Stomach (tissue), 19 donors: ENCODE measurements at places on chromosomes 11 and 22. TPM values are rescaled to one million over a fixed set of nuclear protein-coding genes. Genes with fewer than 3 reads are reported as not detected.

DNA sequence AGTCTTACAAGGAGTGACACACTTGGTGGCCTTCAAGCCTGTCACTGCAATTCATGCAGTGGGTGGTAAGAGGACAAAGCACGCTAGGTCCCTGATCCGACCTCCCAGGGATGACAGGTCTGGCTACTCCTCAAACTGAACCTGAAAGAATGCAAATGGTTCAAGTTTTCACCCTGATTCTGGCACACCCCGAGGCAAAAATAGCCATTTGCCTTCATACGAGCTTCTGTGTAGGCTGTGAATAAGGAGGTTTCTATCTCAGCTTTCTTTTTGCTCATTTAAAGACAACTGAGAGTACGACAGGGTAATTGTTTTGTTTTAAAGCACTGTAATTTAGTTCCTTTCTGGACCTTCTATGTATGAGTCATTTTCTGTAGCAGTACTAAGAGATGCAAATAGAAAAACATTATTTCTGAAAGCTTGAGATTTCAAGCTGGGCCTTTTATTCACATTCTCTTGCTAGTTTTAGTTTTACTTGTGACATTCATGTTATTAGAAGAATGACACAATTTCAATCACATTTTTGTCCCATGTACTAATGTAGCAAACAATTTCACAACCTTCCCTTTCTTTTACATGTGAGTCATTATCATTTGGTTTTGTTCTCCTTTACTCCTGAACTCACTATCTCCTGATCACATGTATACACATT is 56.6 kb upstream of the FDX1 start:
- DNase-seq, result no peak
- H3K4me3 ChIP-seq, result no peak overlapping the region
- no peaks in the 10 kb centered on the region for H3K27me3 ChIP-seq
- no peaks in the 10 kb centered on the region for H3K36me3 ChIP-seq
- H3K27ac ChIP-seq, result peak overlapping the region; percentile 33

GRCh38 chr22:19098157-19098556 is 24.1 kb downstream of the DGCR2 start:
- no peak overlapping the region for H3K27ac ChIP-seq
- no peaks in the 10 kb centered on the region for H3K27me3 ChIP-seq
- no peak overlapping the region for H3K4me3 ChIP-seq
- H3K36me3 ChIP-seq, result peaks cover 14% of the 10 kb centered on the region
- H3K4me1 ChIP-seq, result peaks cover 4% of the 10 kb centered on the region
- no peak for DNase-seq

DNA sequence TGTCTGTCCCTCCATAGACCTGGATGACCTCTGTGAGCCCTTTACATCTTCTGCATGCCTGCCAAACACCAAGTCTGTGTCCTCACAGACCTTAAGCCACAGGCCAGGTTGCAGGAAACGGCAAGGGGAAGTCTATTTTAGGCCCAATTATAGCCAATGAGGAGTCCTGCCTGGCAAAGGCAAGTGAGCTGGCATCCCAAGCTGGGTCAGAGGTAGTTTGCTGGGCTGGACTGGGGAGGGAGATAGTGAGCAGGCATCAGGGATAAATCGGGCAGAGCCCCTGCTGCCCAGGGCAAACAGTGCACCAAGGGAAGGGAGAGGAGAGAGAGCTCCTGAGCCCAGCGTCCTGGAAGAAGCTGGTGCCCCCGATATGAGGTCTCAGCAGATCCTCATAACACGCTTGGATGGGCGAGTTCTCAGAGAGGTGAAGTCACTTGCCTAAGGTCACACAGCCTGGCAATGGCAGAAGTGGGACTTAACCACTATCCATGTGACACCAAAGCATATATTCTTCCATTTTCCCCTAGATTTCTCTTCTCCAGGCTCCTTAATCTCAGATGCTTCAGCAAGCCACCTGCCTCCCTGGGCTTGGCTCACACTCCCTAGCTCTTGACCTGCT is 3.7 kb upstream of the RELT start:
- no peak for DNase-seq
- H3K36me3 ChIP-seq, result peaks cover 22% of the 10 kb centered on the region
- H3K27me3 ChIP-seq, result no peaks in the 10 kb centered on the region
- H3K27ac ChIP-seq, result no peak overlapping the region
- peaks cover 29% of the 10 kb centered on the region for H3K4me1 ChIP-seq

GRCh38 chr11:88352139-88352538 is 14.6 kb upstream of the CTSC start:
- no peak overlapping the region for H3K27ac ChIP-seq
- no peak for DNase-seq
- H3K4me1 ChIP-seq, result no peaks in the 10 kb centered on the region
- no peaks in the 10 kb centered on the region for H3K27me3 ChIP-seq

DNA sequence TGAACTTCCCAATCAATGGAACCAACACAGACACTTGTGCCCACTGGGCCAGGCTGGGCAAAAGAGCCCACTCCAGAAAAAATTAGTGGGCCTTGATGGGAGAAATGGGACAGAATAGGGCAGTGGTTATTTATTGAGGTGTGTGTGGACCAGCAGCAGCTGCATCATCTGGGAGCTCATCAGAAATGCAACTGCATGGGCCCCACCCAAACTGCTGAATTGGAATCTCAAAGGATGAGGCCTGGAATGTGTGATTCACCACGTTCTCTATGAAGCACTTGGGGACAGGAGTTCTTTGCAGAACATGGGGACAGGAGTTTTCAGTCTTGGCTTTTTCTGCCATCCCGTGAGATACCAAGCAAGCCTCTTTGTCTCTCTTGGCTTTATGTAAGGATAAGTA is 255.6 kb upstream of the PLET1 start:
- no peaks in the 10 kb centered on the region for H3K4me1 ChIP-seq
- H3K4me3 ChIP-seq, result no peak overlapping the region
- no peaks in the 10 kb centered on the region for H3K27me3 ChIP-seq
- DNase-seq, result no peak

- no peaks in the 10 kb centered on the region for H3K27me3 ChIP-seq
- DNase-seq, result no peak
These were observed 36.3 kb downstream of the PPP2R1B start for GRCh38 chr11:111729831-111730311.

GRCh38 chr22:23000657-23001347 is 69.5 kb upstream of the GNAZ start:
- H3K27ac ChIP-seq, result no peak overlapping the region
- H3K4me1 ChIP-seq, result no peaks in the 10 kb centered on the region
- no peaks in the 10 kb centered on the region for H3K27me3 ChIP-seq
- H3K4me3 ChIP-seq, result no peak overlapping the region
- H3K36me3 ChIP-seq, result no peaks in the 10 kb centered on the region

DNA sequence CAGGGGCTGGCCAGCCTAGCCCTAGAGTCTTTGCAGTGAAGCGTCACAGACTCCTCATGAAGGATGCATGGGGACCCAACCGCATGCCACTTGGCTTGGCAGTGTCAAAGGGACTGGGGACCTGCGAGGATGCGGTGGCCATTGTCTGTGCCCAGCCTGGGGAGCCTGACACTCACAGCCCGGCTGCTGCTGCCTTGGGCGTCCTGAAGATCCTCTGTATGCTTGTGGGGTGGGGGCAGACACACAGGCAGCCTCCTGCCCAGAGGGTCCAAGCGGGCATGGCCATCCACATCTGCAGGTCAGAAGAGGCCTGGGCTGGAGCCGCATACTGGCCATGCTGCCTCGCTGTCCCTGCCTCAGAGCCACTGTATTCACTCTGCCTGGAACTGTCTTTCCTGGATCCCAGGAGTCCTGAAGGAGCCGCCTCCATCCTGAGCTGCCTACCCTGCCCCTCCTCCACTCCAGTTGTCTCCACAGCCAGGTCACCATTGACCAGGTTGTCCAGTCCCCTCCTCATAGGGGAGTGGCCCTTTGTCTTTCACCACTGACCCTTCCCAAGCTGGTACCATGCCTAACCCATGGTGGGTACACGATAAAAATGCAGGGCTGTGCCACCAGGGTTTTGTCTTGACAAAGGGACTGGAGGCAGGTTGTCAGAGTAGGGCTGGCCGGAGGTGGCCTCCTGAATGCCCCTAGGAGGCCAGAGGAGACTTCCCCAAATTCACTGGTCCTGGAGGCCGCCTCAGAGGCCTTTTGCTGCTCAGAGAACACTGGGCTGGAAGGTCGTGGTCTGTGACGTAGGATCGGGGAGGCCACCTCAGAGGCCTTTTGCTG is 107.0 kb downstream of the KCNQ1OT1 start:
- H3K36me3 ChIP-seq, result no peaks in the 10 kb centered on the region
- no peak overlapping the region for H3K4me3 ChIP-seq
- H3K4me1 ChIP-seq, result no peaks in the 10 kb centered on the region

- peaks cover 97% of the 10 kb centered on the region for H3K36me3 ChIP-seq
- H3K4me3 ChIP-seq, result no peak overlapping the region
- no peak overlapping the region for H3K27ac ChIP-seq
- no peaks in the 10 kb centered on the region for H3K27me3 ChIP-seq
- no peaks in the 10 kb centered on the region for H3K4me1 ChIP-seq
- DNase-seq, result peak; percentile 21
These were observed 132.3 kb downstream of the CRYBB2 start for GRCh38 chr22:25351631-25352293.

DNA sequence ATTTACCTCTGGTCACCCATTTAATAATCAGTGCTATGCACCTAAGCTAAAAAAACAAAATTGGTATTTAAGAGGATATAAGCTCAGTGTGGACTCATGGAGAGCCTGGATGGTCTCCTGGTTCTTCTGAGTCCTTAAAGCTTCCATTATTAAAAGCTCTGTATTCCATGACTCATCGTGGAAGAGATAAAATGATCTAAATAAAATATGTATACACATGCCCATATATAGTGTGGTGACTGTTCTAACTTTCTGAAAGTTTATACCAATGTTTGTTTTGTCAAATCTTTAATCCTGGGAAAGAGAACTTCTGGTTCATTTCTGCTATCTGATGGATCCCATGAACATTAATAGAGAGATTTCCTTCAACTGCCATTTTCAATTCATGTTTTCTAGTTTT is 375.9 kb downstream of the GUCY1A2 start:
- H3K36me3 ChIP-seq, result no peaks in the 10 kb centered on the region
- no peaks in the 10 kb centered on the region for H3K27me3 ChIP-seq
- no peak for DNase-seq
- no peak overlapping the region for H3K4me3 ChIP-seq
- H3K27ac ChIP-seq, result no peak overlapping the region
- H3K4me1 ChIP-seq, result no peaks in the 10 kb centered on the region

MRE11 gene
- total RNA-seq, result 39.3 TPM

IL18 gene
- 31.6 TPM for total RNA-seq

FAM180B gene
- not detected for total RNA-seq

RABL2B gene
- 6.6 TPM for total RNA-seq

RFPL1 gene
- not detected for total RNA-seq

SHISA8 gene
- total RNA-seq, result not detected
